Activated CD8-positive, alpha-beta memory T cell treated with anti-CD3 and anti-CD28 coated beads for 4 hours (primary cell): ENCODE measurements at places on chromosomes 6 and 20.

GRCh38 chr20:25622450-25623224, 1.2 kb downstream of the NANP start:
- no peak for DNase-seq

DNA sequence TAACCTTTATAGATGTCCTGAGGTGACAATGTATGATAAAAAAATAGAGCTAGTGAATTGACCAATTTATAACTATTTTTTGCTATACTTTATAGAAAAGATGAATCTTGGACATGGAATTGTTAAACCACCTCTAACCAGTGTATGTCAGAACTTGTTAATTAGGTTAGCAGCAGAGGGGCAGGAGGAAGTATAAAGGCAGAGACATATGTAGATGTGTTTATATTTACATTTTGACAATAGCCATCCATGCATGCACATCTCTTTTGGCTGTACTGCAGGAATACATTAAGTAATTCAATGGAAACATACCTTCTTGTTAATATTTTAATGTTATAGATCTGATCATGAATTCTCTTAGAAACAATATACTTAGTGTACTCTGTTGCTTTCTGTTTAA, 254.6 kb upstream of the NT5E start:
- DNase-seq: no peak

GRCh38 chr20:52457826-52458225, 266.2 kb upstream of the ZFP64 start:
- no peak for DNase-seq

- no peak for DNase-seq
These were observed 27.4 kb upstream of the SCRT2 start for GRCh38 chr20:703006-703405.
